Daoy (cell line): ENCODE measurements at places on chromosomes 11 and 22. TPM values are rescaled to one million over a fixed set of nuclear protein-coding genes. Genes with fewer than 3 reads are reported as not detected.

GRCh38 chr11:105840391-105840790 lies 181.6 kb downstream of the MSANTD4 start:
- no peak for DNase-seq

GRCh38 chr22:43260331-43261231 lies 73.6 kb upstream of the TTLL12 start:
- no peak for DNase-seq

DNA sequence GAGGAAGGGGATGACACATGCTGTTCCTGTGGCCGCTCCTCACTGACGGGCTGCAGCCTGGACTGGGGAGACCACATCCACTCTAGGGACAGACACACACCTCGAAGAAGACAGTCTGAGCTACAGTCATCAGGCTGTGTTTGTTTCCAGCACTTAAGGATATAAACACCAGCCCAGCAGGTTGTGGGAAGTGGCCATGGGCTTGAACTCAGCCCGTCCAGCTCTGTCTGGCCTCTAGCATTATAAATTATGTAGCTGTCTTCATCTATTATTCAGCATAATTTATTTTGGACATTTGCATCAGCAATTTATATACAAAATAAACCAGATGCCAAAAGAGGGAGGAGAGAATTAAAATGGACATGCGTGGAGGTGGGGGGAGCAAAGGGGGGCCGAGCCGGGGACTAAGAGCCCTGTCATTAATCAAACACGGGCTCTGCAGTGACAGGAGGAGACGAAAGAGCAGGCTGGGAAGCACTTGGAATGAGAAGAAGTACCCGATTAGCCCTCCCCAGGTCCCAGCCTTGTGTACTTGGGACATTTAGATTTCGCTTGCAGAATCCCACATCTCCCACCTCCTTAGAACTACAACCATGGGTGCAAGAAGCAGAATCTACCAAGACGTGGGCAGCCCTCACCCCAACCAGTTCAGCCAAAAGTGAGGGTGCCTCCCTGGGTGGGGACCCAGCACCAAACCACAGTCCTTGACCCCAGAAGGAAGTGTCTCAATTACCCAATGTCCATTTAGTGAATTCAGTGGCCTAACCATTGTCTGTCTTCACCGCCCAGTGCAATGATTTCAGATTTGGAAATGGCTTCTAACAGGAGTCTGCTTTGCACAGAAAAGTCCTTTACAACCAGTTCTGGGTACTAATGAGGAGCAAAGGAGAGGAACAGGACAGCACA lies 309.6 kb downstream of the OPCML start:
- DNase-seq, result no peak

DNA sequence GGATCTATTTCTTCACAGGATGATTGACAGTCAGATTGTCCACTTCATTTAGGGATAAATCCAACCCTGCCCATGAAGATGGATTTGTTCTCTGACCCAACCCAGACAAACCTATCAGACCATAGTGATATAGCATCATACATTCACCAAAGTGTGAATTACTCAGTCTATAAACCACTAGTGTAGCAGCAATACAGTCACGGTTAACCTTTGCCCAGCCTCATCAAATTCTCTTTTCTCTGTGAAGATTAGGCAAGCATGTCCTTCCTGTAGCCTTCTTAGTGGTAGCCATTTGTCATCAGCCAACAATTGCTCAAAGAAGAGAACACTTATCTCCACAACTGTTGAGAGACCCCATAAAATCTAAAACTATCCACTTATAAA lies 14.4 kb upstream of the BIRC2 start:
- no peak for DNase-seq

DNA sequence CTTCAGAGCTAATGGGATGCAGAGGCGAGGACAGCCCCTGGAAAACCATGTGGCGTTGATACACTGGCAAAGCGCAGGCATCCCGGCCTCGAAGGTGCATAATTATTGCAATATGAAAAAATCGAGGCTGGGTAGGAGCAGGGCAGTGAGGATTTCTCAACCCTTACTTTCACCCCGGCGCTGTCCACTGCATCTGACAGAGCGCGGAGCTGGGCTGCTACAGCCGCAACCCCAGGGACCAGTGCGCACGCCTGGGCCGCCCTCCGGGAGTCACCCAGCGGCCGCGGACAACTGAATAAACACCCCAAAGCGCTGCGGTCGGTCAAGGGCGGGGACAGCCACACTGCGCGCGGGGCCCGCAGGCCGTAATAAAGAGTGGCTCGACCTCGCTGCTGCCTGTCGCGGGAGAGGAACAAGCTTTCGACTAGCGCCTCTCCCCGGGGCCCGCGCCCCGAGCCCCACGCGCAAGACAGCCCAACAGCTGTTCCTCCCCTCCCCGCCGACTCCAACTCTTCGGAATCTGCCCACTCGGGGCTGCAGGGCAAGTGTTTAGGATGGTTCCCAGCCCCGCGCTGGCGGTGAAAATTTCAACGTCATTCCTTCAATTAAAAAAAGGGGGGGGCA lies 3.6 kb upstream of the WT1 start:
- no peak for DNase-seq

GRCh38 chr11:60370252-60370810 lies 8.0 kb upstream of the MS4A7 start:
- DNase-seq, result no peak

GRCh38 chr11:14314127-14314526 lies 44.9 kb downstream of the RRAS2 start:
- DNase-seq, result no peak

GRCh38 chr11:94084164-94084563 lies 44.5 kb upstream of the PANX1 start:
- no peak for DNase-seq

DNA sequence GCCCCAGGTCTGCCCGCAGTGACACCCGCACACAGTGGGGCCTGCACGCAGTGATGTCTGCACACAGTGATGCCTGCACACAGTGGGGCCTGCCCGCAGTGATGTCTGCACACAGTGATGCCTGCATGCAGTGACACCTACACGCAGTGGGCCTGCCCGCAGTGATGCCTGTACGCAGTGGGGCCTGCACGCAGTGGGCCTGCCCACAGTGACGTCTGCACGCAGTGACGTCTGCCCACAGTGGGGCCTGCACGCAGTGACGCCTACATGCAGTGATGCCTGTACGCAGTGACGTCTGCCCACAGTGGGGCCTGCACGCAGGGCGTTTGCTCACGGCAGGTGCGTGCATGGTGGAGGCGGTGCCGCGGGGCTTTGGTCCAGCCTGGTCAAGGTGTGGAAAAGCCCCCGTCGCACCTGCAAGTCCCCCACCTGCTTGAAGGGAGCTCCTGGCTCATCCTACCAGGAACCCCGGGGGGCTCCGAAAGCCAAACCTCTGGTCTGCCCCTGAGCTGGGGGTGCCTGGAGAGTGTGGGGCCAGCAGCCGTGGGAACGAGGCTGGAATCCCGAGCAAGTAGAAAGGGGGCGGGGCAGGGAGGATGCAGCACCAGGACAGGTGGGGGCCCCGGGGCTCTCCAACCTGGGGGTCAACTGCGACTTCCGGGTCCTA lies 8.9 kb upstream of the SYT8 start:
- DNase-seq, result no peak

DNA sequence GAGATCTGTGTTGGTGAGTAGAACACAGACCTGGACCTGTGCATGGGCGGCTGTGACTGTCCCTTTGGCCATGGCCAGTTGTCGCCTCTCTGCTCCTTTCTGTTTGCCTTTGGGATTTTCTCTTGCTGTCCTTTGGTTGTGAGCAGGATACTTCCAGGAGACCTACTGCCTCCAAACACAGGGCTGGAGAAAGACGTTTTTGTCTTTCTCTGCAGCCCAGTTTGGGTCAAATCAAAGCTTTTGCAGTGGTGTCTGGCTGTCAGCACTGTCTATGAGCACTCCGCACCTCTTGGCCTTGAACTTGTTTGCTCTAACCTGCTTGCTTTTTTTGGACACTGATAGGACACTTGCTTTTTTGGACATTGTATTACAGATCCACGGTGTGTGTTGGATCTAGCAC lies 108.9 kb upstream of the SORL1-AS1 start:
- no peak for DNase-seq

- no peak for DNase-seq
Measured at GRCh38 chr11:120904116-120904515, 119.8 kb upstream of the TBCEL start.

DNA sequence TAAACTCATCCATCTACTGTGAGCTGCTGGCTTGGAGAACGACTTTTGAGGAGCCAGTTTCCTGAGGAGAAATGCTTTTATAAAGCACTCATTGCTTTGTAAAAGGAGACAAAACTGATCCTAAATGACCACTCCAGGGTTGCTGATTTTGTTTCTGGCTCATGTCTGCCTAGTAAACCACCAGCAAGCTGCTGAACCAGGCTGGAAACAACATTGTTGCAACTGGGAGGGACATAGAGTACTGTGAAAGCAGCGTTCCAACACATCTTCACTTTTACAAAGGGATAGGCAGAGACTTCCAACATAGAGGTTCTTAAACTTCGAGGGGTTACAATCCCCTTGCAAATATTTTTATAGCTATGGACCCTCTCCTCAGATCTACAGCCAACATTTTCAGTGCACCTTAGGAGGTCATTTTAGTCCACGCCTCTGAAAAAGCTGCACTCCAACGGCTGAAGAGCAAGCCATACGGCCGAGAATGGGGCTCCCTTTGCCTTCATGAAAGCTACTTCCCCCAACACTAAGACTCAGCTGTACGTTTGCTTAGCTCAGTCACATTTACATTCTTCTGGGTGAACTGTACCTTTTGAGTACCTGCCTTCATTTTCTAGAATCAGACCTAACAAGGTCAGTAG lies 54.7 kb downstream of the PANX1 start:
- no peak for DNase-seq

- DNase-seq, result peak; percentile 61
Measured at GRCh38 chr11:27464289-27464696, 8.3 kb downstream of the LGR4 start.

DNA sequence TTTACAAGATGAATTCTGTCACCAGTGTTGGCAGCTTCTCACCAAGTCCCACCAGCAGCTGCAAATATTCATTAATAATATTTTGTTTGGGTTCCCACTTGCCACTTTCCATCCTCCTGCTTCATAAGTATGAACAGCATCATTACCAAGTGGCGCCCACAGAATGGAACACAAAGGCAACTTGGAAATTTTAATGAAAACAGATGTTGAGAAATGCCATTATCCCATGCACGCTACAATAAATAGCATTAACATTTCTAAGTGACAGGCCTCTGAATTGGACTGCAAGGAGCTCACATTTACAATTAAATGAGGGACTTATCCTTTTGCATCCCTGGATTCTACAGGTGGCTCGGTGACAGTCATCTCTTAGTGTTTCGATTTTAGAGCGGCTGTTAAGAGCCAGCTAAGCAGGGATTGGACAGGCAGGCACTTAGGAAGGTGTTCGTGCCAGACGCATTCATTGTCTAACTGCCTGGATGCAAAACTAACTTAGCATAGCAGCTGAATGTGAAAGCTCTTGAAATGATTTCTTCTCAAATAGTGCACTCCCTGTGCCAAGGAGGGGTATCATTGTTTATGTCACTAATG lies 170.3 kb downstream of the KIRREL3 start:
- DNase-seq, result no peak

GRCh38 chr11:47488674-47489394 lies 39.9 kb upstream of the RAPSN start:
- no peak for DNase-seq

DNA sequence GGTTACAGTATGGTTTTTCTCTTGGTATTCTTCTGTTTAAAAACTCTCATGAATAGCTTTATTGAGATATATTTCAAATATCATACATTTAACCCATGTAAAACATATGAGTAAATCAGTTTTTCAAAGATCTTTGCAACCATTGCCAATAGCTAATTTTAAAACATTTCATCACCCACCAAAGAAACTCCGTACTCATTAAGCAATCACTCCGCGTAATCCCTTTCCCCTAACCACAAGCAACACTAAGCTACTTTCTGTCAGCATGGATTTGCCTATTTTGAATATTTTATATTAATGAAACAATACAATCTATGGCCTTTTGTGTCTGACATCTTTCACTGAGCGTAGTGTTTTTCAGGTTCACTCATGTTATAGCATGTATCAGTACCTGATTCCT lies 697.9 kb upstream of the ANO5 start:
- no peak for DNase-seq

DNA sequence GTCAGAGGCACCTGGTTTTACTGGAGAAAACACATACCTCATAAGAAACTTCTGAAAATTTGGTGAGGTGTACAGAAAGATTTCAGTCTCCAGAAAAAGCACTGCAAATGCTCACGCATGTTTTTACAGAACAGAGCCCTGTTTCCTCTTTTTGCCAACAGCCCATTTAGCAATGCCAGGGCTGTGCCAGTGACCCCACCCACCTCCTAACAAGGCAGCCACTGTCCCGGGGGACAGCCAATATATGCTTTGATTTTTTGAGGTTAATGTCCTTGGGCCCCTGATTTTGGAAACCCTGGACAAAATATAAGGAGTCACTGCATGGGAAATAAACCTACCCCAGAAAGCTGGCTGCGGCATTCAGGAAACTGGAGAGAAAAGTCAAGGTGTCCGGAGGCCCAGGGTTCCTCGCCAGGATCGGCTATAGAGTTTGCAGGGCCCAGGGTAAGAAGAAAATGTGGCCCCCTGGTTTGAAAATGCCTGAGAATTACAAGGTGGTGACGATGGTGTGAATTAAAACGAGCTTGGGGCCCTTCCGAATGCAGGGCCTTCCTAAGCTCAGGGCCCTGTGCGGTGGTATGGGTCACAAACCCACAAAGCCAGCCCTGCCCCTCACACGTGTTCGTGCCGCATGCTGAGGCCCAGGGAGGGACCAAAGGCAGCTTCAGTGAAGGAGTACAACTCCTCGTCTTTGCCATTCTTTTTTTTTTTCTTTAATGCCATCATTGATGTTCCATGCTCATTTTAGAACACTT lies 71.1 kb upstream of the WNT7B start:
- DNase-seq, result no peak

GRCh38 chr22:44394246-44395117 lies 81.7 kb upstream of the SHISAL1 start:
- no peak for DNase-seq

DNA sequence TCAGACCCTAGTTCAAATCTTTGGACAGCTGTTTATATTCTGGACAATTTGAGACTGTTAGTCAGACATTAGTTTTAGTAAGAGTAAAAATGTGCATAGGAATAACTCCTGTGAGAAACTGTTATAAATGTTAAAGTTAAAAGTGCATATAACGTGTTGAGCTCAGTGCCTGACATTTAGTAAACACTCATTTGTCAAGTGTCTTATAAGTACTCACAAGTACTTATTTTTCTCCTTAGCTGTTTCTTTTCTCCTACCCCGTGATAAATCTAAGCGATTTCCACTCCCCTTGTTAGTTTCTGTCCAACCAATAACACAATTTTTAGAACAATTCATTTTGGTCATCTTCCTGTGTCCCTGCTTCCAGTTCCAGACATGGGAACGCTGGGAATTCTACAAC lies 59.3 kb downstream of the LRRC4C start:
- no peak for DNase-seq

KRTAP5-8 gene
- total RNA-seq, result not detected in 2 replicates

LRFN4 gene
- total RNA-seq, result 21.5 and 23.9 TPM in 2 replicates

ALX4 gene
- total RNA-seq, result 0.39 and 1.5 TPM in 2 replicates

LARGE2 gene
- 0.92 and 1.0 TPM in 2 replicates for total RNA-seq

NDUFS8 gene
- 202 and 241 TPM in 2 replicates for total RNA-seq

OR2AG1 gene
- not detected in 2 replicates for total RNA-seq

PRODH gene
- total RNA-seq, result 0.11 TPM in 1 of 2 replicates, not detected in the other

TBX10 gene
- not detected in 2 replicates for total RNA-seq

AP1B1 gene
- total RNA-seq, result 57.8 and 62.6 TPM in 2 replicates

KIF18A gene
- 27.5 and 46.9 TPM in 2 replicates for total RNA-seq

BIRC3 gene
- total RNA-seq, result 21.3 and 24.7 TPM in 2 replicates

DRD2 gene
- 0.23 TPM in 1 of 2 replicates, not detected in the other for total RNA-seq
